ENCODE measurements at places on chromosomes 1 and 21. TPM values are rescaled to one million over a fixed set of nuclear protein-coding genes. Genes with fewer than 3 reads are reported as not detected.

DNA sequence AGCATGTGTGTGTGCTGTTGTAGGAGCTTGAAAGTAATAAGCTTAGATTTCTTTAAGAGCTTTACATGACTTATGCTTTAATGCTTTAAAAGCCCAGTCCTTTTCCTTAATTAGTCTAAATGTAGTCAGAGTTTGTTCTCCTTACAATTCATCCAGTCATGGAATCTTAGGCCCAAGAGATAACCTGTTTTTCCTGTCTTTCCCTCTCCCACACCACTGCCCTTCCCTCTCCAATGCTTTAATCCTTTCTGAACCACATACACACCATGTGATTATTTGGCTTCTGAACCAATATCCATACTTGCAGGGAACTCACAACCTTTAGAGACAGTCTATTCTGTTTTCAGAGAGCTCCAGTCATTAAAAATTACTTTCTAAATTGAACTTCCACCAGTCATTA is 37.6 kb downstream of the ALG6 start:
- peaks cover 18% of the 10 kb centered on the region for H3K36me3 ChIP-seq
- no peak overlapping the region for H3K27ac ChIP-seq
- DNase-seq, result no peak
- H3K4me3 ChIP-seq, result no peak overlapping the region

DNA sequence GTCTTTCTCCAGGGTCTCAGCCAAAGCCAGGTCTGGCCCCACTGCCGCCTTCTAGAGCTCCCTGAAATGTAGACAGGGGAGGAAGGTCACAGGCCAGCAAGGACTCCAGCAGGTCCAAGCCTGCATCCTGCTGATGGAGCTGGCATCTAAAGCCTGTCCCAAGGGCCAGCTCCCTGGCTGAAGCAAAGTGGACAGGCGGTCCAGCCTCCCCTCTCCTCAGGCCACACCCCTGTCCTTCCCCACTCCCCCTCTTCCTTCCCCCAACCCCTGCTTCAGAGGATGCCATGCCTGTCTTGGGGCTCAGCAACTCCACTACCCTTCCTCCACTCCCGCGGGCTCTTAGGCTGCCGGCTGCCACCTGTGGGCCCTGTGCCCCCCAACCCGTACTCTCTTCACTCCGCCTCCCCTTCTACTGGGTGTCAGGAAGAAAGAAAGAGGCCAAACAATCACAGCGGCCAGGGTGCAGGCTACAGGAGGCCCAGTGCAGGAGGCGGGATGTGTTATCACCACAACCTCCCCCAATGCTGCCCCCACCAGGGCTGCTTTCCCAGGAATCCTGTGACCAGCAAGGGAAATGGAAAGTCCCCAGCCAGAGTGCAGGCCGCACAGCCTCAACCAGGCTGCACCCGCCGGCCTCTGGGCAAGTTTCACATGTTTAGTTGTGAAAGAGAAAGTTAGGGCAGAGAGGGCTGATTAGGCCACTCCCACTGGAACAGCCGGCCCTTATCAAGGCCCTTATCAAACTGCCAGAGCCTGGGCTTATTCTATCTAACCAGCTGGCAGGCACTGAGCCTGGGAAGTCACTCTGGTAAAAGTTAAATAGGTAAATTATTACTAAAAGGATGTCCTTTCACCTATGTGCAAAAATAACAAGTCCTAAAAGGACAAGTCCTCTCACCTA is 34.1 kb downstream of the ACOT7 start:
- H3K36me3 ChIP-seq, result no peaks in the 10 kb centered on the region
- DNase-seq, result peak; percentile 39
- H3K27ac ChIP-seq, result peak overlapping the region; percentile 58
- H3K27me3 ChIP-seq, result no peaks in the 10 kb centered on the region
- peak overlapping the region; percentile 27 for H3K4me3 ChIP-seq

GRCh38 chr1:28044399-28044798 is 44.0 kb downstream of the EYA3 start:
- H3K4me1 ChIP-seq, result no peaks in the 10 kb centered on the region
- DNase-seq, result no peak
- no peak overlapping the region for H3K4me3 ChIP-seq

DNA sequence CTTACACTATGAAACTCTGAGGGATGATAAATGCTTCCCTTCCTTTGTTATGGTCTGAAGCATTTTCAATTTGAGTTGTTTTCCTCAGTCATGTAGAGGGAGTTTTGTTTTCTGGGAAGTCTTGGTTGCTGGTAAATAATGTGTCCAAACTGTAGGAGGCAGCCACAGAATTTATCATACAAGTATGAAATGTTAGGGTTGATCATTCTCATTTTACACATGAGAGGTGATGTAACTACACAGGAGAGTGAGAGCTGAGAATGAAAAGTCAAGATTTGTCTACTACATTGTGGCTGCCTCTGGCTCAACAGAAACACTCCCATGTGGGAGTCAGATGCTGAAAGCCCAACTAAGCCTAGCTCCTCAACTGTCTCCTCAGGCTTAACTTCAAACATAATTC is 182.5 kb upstream of the SGIP1 start:
- H3K27me3 ChIP-seq, result no peaks in the 10 kb centered on the region
- DNase-seq, result no peak
- no peak overlapping the region for H3K4me3 ChIP-seq
- H3K4me1 ChIP-seq, result peaks cover 53% of the 10 kb centered on the region

GRCh38 chr1:93061895-93062792 is 16.9 kb upstream of the MTF2 start:
- no peaks in the 10 kb centered on the region for H3K27me3 ChIP-seq
- H3K4me1 ChIP-seq, result peaks cover 3% of the 10 kb centered on the region
- H3K4me3 ChIP-seq, result no peak overlapping the region
- H3K27ac ChIP-seq, result no peak overlapping the region
- DNase-seq, result no peak

GRCh38 chr21:38734646-38735365 is 70.9 kb upstream of the ETS2 start:
- peaks cover 13% of the 10 kb centered on the region for H3K27me3 ChIP-seq
- no peak overlapping the region for H3K4me3 ChIP-seq
- H3K27ac ChIP-seq, result no peak overlapping the region
- peaks cover 7% of the 10 kb centered on the region for H3K4me1 ChIP-seq

DNA sequence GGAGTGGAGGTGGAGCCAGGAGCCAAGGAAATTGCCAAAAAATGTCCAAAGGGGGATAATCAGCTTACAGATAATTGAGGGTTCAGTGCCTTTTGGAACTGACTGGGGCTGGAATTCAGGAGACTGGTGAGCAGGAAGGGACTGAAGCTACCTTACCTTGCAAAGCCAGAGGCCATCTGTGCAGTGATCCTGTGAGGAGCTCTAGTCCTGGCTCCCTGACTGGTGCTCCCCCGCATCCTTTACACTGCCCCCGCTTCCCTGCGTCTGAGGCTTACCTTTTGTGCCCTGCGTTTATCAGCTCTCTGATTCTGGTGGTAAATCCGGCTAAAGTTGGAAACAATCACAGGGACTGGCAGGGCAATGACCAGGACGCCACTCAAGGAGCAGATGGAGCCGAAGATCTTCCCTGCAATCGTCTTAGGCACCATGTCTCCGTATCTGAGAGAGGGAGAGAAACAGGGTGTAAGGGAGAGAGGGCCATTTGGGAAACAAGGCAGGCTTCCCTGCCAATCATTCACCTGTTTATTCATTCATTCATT is 31.0 kb downstream of the DDX20 start:
- DNase-seq, result no peak
- H3K27me3 ChIP-seq, result no peaks in the 10 kb centered on the region
- no peaks in the 10 kb centered on the region for H3K36me3 ChIP-seq
- H3K27ac ChIP-seq, result no peak overlapping the region

GRCh38 chr1:77039739-77040138 is 172.5 kb downstream of the ST6GALNAC5 start:
- no peak overlapping the region for H3K4me3 ChIP-seq
- H3K36me3 ChIP-seq, result no peaks in the 10 kb centered on the region
- H3K27me3 ChIP-seq, result no peaks in the 10 kb centered on the region
- H3K27ac ChIP-seq, result no peak overlapping the region
- no peak for DNase-seq

GRCh38 chr1:190588424-190588823 is 110.8 kb upstream of the BRINP3 start:
- no peak overlapping the region for H3K4me3 ChIP-seq
- DNase-seq, result no peak

- peak overlapping the region; percentile 79 for H3K4me3 ChIP-seq
- H3K27me3 ChIP-seq, result no peaks in the 10 kb centered on the region
- no peaks in the 10 kb centered on the region for H3K36me3 ChIP-seq
- peaks cover 40% of the 10 kb centered on the region for H3K4me1 ChIP-seq
- peak overlapping the region; percentile 27 for H3K27ac ChIP-seq
Observed at GRCh38 chr1:167716000-167716271, 5.8 kb upstream of the MPZL1 start.

- H3K4me3 ChIP-seq, result no peak overlapping the region
- no peaks in the 10 kb centered on the region for H3K36me3 ChIP-seq
- DNase-seq, result no peak
- H3K27ac ChIP-seq, result no peak overlapping the region
- H3K4me1 ChIP-seq, result no peaks in the 10 kb centered on the region
Observed at GRCh38 chr1:190478149-190479049, 735 bp upstream of the BRINP3 start.

DNA sequence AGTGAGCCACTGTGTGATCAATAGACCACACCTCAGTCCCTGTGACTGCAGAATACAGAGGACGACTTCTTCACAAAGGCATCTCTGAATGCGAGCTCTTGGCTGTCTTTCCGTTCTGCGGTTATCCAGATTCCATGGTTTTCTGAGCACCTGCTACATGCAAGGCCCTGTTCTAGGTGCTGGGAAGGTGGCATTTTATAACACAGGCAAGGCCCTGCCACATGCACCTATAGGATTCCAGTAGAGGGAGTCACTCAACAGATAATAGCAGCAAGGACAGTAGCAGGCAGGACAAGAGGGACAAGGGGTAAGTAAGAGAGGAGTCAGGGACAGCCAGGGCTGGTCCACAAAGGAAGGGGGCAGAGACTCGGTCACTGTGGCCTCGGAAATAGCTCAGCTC is 9.0 kb downstream of the URB1 start:
- H3K27me3 ChIP-seq, result no peaks in the 10 kb centered on the region
- H3K36me3 ChIP-seq, result peaks cover 60% of the 10 kb centered on the region
- no peak overlapping the region for H3K27ac ChIP-seq
- H3K4me3 ChIP-seq, result no peak overlapping the region
- DNase-seq, result no peak

DNA sequence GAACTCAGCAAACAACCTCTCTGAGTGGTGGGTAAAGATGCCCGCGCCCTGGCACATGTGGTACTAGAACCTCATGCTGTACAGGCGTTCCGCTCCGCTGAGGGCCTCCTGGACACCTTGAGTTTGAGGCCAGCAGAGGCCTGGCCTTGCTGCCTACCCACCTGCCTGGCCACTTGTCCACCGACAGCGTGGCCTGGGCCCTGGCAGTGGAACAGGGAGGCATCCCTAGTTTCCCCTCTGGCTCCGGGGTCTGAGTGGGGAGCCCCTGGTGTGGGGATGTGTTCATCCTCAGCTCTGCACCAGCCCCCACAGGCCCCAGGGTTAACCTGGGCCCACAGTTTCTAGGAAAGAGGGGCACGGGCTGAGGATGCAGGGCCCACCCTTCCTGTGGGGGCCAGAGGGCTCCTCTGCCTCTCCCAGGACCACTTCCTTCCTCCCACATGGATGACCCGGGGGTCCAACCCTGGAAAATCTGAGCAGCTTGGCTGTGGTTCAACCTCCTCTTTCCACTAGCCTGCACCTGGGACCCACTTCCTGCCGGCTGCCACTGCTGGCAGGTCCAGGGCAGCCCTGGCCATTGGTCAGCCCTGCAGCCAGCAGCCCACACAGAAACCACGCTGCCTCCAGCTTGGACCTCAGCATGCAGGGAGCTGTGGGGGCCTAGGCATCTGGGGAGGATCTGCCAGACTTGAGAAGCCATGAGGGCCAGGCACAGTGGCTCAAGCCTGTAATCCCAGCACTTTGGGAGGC is 53.3 kb upstream of the COL18A1 start:
- no peaks in the 10 kb centered on the region for H3K36me3 ChIP-seq
- no peak for DNase-seq
- H3K27ac ChIP-seq, result no peak overlapping the region
- H3K4me1 ChIP-seq, result no peaks in the 10 kb centered on the region
- H3K4me3 ChIP-seq, result no peak overlapping the region
- peaks cover 7% of the 10 kb centered on the region for H3K27me3 ChIP-seq

- H3K4me3 ChIP-seq, result no peak overlapping the region
- no peak for DNase-seq
- H3K4me1 ChIP-seq, result no peaks in the 10 kb centered on the region
- no peak overlapping the region for H3K27ac ChIP-seq
- no peaks in the 10 kb centered on the region for H3K36me3 ChIP-seq
- H3K27me3 ChIP-seq, result no peaks in the 10 kb centered on the region
Observed at GRCh38 chr1:57165546-57165945, 199.7 kb upstream of the C8B start.

DNA sequence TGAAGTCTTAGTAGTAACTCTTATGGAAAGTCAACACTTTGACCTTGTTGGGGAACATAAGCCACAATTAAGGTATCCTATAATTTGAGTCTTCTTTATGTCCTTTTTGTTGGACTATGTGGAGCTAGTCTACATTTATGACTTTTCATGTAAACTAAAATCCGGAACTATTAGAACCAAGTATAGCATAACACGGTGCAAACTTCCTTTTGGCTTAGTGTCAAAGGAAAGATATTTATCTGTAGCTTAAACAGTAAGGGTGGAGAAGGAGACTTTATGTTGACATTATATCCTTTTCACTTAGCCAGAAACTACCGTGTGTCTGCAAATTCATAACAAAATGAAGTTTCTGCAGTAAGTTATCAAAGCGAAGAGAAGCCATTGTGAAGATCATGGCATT is 7.3 kb downstream of the UAP1 start:
- no peaks in the 10 kb centered on the region for H3K27me3 ChIP-seq
- H3K36me3 ChIP-seq, result peaks cover 3% of the 10 kb centered on the region
- no peaks in the 10 kb centered on the region for H3K4me1 ChIP-seq
- no peak overlapping the region for H3K4me3 ChIP-seq
- no peak for DNase-seq
- no peak overlapping the region for H3K27ac ChIP-seq

Gene DENND2C
- 2.0 TPM for total RNA-seq

Gene SYCP1
- not detected for total RNA-seq

Gene SMG7
- 39.1 TPM for total RNA-seq

Gene LCE1F
- total RNA-seq, result not detected

Gene FBXO44
- total RNA-seq, result 48.4 TPM

Gene KCNAB2
- 155 TPM for total RNA-seq

Gene ASAP3
- total RNA-seq, result 0.81 TPM
